NCI-H446 treated with DMSO at 0.1 percent for 48 hours (cell line): ENCODE measurements at places on chromosomes 3 and 15.

- DNase-seq: no peak
Observed at GRCh38 chr3:122797291-122797690, 2.4 kb downstream of the SLC49A4 start.

GRCh38 chr15:94602754-94603470 lies 371.6 kb downstream of the MCTP2 start:
- DNase-seq: no peak

DNA sequence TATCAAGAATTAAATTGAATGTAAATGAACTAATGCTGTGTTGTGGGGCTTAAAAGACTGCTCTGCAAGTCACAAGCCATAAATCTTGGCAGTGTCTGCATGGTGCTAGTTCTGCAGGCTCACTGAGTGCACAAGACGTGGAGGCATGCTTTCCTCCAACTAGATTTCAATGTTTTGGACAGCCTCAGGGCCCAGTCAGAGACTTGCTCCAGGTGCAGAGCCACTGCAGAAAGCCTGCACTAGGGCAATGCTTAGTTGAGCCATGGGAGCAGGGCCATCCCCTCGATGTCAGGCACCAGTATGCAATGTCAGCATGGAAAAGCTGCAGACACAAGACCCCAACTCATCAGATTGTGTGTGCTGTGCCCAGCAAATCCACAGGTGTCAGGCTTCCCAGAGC lies 234.5 kb upstream of the CDIN1 start:
- no peak for DNase-seq

DNA sequence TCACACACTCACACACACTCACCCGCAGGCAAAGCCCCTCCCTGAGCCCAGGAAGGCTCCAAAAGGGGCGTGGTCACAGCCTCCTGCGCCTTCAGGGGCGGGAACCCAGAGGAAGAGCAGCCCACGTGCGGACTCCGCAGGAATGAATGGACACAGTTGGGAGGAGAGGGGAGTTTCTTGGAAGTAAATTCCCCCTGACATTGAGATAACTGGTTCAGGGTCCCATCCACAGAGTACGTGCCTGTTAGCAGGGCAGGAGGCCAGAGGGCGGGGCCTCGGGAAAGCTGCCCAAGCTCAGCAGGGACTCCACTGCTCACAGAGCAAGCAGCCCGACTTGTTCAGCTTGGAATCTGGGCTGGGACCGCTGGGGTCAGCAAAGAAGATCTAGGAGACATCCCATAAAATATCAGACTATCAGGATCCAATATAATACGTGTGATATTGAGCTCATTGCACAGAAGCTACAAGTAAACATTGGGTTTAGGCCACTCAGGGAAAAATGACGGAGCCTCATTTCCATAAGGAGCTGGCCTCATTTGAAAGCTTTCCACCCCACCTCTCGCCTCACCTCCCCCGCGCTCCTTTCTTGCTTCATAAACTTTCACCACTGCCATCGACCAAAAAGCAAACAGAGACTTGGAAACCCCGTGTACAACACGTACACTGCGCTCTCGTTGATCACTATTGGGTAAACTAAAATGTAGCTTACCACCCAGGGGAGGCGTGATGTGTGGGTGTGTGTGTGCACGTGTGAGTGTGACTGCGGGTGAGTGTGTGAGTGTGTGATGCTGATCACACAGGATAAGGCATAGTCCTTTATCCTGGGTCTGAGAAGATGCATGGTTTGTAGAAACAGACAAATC lies 36.0 kb downstream of the TM2D3 start:
- peak; percentile 16 for DNase-seq

GRCh38 chr3:18645619-18646018 lies 220.5 kb upstream of the SATB1 start:
- no peak for DNase-seq

GRCh38 chr3:22728406-22728805 lies 474.7 kb upstream of the UBE2E2 start:
- no peak for DNase-seq

DNA sequence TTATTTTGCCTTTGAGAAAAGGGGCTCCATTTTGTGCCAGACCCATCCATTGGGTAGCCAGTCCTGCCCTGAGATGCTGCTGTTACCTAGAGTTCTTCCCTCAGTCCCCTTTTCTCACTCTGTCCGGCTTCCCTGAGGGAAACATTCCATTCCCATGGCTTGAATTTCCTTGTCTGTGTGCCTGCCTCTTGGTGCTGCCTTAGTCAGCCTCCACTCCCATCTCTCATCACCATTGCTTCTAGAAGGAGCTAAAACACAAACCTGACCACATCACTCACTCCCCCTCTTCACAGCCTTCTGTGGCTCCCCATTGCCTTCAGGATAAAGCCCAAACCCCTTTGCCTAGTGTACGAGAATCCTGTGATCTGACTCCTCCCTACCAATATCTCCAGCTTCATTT lies 25.2 kb upstream of the C2CD4B start:
- DNase-seq: no peak

GRCh38 chr3:128385080-128385832 lies 81.4 kb downstream of the DNAJB8 start:
- DNase-seq: no peak

DNA sequence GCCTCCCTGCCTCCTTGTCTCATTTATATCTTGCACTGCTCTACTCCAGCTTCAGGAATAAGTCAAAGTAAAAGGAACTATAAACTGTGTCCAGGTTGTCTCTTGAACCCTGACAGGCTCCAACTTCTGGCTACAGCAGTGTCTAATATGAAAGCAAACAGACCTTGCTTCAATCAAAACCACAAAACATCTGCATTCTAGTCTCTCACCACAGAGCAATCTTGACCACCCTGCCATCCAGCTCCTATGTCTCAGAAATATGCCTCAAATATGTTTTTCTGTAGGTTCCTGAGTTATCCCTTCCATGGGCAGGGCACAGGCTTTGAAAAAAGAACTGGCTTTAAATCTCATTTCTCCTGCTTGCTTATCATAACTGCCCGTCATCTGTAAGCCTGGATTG lies 13.0 kb upstream of the RAMAC start:
- DNase-seq: no peak

DNA sequence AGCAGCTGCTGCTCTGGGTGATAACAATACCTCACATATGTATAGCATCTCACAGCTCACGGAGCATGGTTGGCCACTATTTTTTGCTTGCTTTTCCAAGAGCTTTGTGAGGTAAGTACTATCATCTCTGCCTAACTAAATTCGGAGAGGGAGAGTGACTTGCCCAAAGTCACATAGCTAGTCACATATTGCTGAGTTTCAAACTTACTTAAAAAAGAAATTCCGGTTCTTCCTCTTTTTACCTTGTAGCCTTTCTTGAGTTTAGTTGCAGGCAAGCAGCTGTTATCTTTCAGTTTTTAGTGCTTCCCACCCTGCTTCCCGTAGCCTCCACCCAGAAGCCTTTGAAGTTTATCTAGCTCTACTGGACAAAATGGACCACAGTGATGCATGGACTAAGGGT lies 309.2 kb downstream of the PDCD6IP start:
- no peak for DNase-seq

DNA sequence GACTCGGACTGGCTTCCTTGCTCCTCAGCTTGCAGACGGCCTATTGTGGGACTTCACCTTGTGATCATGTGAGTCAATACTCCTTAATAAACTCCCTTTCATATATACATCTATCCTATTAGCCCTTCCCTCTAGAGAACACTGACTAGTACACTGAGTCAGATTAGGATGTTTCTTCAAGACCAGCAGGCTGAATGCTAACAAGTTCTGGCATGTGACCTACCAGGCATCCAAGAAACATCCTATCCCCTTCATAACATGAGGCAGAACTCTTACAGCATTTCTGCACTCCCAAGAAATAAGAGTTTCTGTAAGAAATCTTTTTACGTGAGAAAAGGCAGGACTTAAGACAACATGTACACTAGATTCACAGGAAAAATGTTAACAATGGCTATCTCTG lies 9.3 kb downstream of the CFAP92 start:
- DNase-seq: no peak

DNA sequence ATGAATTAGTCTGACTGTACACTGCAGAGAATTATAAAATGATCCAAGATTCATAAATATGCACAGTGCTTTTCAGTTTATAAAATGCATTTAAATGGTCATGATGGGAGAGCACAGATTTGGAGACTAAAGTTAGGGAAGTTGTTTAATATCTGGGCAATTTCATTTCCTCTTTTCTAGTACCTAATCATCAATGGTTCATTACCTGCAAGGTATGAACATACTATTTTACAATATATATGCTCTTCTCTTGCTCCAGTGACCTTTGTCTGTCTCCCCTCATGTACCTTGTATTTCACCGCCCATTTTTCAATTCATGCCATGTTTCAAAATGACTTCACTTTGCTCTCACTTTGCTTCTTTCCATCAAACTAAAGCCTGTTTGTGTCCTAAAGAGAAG lies 114.5 kb downstream of the SUCNR1 start:
- no peak for DNase-seq

- DNase-seq: no peak
Observed at GRCh38 chr15:93527374-93528050, 438.5 kb upstream of the RGMA start.

DNA sequence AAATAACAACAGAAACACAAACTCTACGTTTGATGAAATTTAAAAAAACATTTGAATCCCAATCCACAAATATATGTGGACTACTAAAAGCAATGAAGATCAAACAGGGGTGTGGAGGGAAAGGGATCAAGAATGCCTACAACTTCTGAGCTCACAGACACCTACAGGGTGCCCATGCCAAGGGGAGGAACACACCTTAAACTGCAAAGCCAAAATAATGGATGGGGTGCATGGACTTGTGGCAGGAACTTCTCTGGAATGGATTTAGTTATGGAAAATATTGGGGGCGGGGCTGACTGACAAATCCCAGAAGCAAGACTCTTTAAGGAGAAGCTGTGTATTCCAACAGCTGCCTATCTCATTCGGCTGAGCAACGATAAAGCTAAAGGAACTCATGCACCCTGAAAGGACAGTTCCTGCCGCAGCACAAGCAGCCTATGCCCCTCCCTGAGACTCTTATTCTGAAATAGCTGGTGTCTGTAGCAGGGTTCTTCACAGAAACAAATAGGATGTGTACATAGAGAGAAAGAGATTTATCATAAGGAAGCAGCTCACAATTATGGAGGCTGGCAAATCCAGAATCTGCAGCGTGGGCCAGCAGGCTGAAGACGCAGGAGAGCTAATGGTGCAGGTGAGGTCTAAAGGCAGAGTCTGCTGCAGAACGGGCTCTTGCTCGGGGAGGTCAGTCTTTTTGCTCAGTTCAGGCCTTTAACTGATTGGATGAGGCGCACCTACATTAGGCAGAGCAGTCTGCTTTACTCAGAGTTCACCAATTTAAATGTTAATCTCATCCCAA lies 24.5 kb upstream of the PLA2G4D start:
- no peak for DNase-seq

GRCh38 chr3:48476426-48477053 lies 27.4 kb downstream of the SHISA5 start:
- no peak for DNase-seq

GRCh38 chr3:137332297-137332696 lies 374.5 kb downstream of the IL20RB start:
- DNase-seq: no peak

GRCh38 chr15:68639926-68640600 lies 61.3 kb downstream of the CORO2B start:
- DNase-seq: no peak

- no peak for DNase-seq
Observed at GRCh38 chr15:27535445-27536129, 563.5 kb downstream of the OCA2 start.

DNA sequence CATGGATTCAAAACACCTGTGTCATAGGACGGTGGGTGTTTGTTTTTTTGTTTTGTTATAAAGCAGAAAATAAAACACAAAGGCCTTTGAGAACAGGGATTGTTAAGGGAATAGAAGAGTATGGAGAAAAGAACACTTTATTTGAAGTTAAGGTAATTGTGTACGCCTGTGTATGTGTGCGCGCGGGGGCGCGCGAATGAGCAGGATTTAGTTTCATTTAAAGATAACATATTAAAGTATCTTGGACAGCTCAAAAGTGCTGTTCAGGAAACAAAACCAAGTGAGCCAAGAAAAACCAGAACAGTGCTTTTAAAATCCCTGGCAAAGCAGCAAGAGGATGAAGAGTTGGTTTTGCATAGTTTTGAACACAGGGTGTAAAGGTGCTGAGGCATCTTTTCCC lies 1.9 kb downstream of the CPNE4 start:
- DNase-seq: no peak

DNA sequence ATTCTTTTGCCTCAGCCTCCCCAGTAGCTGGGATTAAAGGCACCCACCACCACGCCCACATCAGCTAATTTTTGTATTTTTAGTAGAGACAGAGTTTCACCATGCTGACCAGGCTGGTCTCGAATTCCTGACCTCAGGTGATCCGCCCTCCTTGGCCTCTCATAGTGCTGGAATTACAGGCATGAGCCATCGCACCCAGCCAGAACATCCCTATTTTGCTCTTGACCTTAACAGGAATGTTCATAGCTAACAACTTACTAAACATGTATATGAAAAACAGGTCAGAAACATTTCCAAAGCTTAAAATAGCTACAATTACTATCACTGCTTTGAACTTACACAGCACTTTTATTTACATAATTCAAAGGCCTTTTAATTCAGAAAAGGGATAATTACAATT lies 33.7 kb downstream of the UQCC5 start:
- no peak for DNase-seq

- no peak for DNase-seq
Observed at GRCh38 chr3:69445024-69445423, 59.1 kb upstream of the FRMD4B start.

DNA sequence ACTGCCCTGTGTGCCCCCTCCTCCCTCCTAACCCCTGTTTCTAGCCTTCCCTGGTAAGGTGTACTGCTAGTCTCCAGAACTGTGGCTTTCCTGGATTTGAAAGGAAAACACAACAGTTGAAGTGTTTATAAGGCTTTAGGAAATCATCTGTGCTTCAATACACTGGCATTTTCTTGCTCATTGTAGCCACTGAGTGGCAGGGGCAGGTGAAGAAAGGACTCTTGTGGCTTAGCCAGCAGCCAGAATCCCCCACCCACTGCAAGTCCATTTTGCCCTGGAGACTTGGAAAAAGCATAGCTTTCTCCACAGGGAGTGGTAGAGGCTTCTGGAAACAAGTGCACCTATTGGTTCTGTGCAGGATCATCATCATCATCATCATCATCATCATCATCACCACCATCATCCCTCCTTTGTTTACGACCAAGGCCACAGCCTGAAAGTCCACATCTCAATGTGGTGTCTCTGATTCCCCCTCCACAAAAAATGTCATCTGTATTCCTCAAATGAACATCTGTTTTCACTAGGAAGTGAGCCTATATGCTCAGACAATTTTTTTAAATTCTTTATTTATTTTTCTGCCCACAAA lies 33.4 kb downstream of the AQP9 start:
- DNase-seq: no peak

GRCh38 chr3:27591312-27592210 lies 107.4 kb upstream of the SLC4A7 start:
- no peak for DNase-seq
